ENCODE measurements at places on chromosomes 3 and 15. TPM values are rescaled to one million over a fixed set of nuclear protein-coding genes. Genes with fewer than 3 reads are reported as not detected.

The GASK1A gene
- total RNA-seq: 0.09 TPM

The STX19 gene
- total RNA-seq: not detected

The TTLL13 gene
- total RNA-seq: 0.34 TPM

The RBMS3 gene
- total RNA-seq: 0.41 TPM

The GRM7 gene
- not detected for total RNA-seq

The FBXL22 gene
- total RNA-seq: 0.73 TPM

The SPTBN5 gene
- total RNA-seq: 1.0 TPM

The GPR149 gene
- total RNA-seq: not detected

The DNAJA4 gene
- 39.2 TPM for total RNA-seq

The CDHR4 gene
- not detected for total RNA-seq

The ARHGEF26 gene
- total RNA-seq: 0.09 TPM

The GOLGA6L10 gene
- 0.32 TPM for total RNA-seq

The GMNC gene
- total RNA-seq: not detected

The MYO5C gene
- total RNA-seq: 1.2 TPM

The IMPG2 gene
- total RNA-seq: 0.20 TPM

The PLA2G4D gene
- total RNA-seq: not detected

The MUSTN1 gene
- 1.4 TPM for total RNA-seq

The SRP14 gene
- 175 TPM for total RNA-seq

The IL12A gene
- 4.3 TPM for total RNA-seq

The SLC51B gene
- not detected for total RNA-seq

The ANKRD63 gene
- total RNA-seq: not detected

Measured in T-helper 2 cell treated with Interferon-gamma antibody and Interleukin-4, amounts not matched to agents 100 ng/mL and 5 ng/mL, for 36 hours (primary cell).